Spleen (tissue), 13 donors: ENCODE measurements at places on chromosomes 11 and 22. TPM values are rescaled to one million over a fixed set of nuclear protein-coding genes. Genes with fewer than 3 reads are reported as not detected.
A peak's percentile ranks its signal among the peaks of the same experiment; 100 is the strongest.

- peak; percentile 86 for DNase-seq
Measured at GRCh38 chr11:57484141-57484710, 23.9 kb downstream of the RTN4RL2 start.

GRCh38 chr11:58968251-58968711 is 29.0 kb downstream of the GLYATL1 start:
- DNase-seq: no peak

DNA sequence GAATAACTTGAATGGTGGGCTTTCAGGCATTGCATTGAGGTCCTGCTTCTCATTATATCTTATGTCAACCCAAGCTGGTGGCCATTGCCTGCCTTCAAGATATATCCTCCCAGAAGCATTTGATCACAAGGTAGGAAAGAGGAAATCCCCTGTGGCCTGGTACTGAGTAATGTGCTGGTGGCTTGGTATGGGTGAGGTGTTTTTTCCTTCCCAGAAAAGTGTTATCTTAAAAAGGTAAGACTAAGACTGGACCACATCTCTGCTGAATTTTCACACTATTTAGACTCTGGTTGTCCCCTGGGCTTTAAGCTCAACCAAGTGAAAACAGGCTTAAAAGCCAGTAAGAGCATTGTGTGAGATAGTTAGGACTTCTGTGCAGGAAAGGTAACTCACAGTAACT is 3.7 kb downstream of the INSC start:
- no peak for DNase-seq

DNA sequence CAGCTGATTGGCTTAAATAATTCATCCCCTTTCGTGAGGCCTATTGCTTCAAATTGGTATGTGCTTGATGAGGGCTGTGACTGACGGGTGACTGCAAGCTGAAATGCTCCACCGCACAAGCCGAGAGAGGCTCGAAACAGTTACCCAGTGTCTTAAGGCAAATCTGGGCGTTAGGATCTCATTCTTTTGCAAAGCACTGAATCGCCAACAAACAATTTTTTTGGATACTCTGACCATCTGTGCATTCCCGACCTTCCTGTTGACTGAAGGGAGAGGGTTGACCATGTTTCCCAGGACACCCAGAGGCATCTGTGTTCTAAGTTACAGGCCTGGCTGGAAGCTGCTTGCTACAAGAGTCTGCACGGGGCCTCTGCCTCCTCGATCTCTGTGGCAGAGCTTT is 32.1 kb downstream of the CACNG2 start:
- DNase-seq: no peak

The RCOR2 gene
- total RNA-seq: not detected
